ENCODE measurements at places on chromosomes 16 and 17.

GRCh38 chr17:63190821-63191370, 224.9 kb downstream of the TANC2 start:
- DNase-seq: no peak

DNA sequence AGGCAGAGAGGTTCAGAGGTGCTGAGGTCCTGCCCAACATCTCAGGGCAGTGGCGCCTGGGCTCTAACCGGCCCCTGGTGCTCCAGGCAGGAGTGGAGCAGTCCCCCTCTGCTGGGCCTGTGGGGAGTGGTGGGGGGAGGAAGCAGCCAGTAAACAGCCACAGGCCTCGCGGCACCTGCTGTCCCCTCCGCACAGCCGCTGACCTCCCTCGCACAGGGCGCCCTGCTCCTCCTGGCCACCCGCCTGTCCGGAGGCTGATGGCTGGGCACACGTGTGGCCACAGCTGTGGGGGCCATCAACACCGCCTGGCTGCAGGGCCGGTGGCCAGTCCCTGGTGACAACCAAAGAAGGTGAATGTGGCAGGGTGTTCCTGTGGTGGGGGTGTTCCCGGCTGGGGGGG, 36.8 kb upstream of the PABPN1L start:
- DNase-seq: no peak

DNA sequence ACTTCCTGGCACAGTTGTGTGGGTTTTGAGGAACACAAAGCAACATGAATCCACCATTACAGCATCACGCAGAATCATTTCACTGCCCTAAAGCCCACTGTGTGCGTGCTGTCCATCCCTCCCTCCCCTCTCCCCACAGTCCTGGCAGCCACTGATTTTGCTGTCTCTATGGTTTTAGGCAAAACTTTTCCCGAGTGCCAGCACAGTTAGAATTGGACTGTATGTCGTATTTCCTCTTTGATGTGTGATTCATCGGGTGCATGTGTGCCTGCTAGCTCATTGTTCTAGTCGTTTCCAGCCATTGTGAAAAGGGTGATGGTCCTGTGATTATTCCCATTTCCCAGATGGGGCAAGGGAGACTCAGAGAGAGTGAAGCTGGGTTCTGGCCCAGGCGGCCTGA, 12.7 kb downstream of the KLHL36 start:
- DNase-seq: no peak

DNA sequence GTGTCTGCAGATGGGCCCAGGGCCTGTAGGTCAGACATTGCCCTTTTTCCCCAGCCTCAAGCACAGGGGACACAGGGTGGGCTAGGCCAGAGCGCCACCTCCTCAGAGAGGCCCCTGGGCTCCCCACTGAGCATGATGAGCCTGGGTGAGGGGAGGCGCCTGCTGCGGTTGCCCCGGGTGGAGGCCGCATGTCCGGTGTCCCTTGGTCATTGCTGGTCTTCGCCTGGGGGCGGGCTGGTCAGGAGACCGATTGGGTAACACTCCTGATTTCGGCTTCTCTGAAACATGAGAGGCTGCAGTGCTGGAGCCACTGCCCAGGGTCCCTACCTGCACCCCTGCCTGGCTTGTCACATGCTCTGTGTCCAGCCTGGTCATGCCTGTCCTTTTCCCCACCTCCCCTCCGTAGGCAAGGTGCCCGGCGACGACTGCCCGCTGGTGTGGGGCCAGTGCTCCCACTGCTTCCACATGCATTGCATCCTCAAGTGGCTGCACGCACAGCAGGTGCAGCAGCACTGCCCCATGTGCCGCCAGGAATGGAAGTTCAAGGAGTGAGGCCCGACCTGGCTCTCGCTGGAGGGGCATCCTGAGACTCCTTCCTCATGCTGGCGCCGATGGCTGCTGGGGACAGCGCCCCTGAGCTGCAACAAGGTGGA, 2.4 kb upstream of the NPB start:
- no peak for DNase-seq

- DNase-seq: no peak
Observed at GRCh38 chr17:16971458-16972338, at the start of gene TNFRSF13B. Gene TNFRSF13B (minus strand): TSS chr17:16972118. CDS start chr17:16972075, 43 bp downstream.

GRCh38 chr17:42272162-42272907, 3.9 kb downstream of the STAT5B start:
- DNase-seq: no peak

DNA sequence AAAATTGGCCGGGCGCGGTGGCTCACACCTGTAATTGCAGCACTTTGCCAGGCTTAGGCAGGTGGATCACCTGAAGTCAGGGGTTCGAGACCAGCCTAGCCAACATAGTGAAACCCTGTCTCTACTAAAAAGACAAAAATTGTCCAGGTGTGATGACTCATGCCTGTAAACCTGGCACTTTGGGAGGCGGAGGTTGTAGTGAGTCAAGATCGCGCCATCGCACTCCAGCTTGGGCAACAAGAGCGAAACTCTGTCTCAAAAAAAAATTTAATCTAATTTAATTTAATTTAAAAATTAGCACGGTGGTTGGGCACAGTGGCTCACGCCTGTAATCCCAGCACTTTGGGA, 1.6 kb upstream of the HBQ1 start:
- no peak for DNase-seq

GRCh38 chr17:81019563-81020442, 15.1 kb upstream of the BAIAP2 start:
- no peak for DNase-seq

DNA sequence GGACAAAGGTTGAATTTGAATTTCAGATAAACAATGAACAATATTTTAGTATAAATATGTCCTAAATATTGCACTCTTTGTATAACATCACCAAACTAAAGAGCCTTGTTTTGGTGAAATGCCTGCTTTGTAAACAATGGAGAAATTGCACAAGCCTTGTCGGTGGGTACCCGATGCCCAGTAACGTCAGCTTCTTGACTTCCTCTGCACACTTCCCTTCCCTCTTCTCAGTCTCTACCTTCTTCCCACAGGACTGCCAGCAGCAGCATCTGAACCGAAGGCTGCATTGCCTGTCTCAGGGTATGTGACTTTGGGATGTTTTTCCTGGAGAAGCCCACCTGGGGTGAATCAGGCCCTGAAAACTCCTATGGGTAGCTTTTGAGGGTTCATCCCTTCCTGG, 113.9 kb downstream of the UTP18 start:
- no peak for DNase-seq

DNA sequence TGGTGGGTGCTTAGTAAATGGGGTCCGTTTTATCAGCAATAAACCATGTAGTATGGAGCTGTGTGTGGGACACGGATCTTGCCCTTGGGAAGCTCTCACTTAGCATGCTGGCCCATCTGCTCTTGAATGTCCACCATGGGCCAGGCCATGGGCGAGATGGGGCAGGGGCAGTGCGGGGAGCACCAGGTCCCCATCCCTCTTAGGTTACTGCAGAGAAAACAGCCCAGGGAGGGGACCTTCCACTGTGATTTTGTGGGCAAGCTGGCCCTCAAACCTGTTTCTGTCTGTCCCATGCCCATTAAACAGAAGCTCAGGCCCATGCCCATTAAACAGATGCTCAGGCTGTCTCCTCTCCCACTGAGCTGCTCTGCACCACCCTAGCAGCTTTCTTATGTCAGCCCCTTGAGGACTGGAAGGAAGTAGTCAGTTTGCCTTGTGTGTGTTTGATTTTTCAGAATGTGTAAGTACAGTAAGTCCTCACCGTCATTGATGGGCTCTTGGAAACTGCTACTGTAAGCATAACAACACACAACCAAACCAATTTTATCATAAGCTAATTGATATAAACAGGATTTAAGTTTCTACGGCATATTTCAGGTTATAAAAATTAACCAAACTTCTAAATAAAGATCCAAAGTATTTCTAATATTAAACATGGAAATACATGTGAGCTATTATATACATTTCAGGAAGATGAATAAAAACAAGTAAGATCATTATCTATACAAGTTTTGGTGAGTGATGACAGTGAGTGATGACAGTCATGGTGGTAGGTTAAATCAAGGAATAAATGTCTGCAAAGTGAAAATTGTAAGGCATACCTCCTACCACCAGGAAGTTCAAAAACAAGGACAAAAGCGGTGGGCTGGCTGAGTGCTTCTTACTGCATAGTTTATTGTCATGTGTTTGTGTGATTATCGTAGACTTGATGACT, 11.5 kb downstream of the MPRIP start:
- no peak for DNase-seq

- DNase-seq: peak; percentile 30
Observed at GRCh38 chr16:62041401-62041800, 5.2 kb upstream of the CDH8 start.

- no peak for DNase-seq
Observed at GRCh38 chr17:859824-860195, 77.7 kb downstream of the MRM3 start.

GRCh38 chr16:51818342-51818944, 667.4 kb upstream of the SALL1 start:
- DNase-seq: no peak

DNA sequence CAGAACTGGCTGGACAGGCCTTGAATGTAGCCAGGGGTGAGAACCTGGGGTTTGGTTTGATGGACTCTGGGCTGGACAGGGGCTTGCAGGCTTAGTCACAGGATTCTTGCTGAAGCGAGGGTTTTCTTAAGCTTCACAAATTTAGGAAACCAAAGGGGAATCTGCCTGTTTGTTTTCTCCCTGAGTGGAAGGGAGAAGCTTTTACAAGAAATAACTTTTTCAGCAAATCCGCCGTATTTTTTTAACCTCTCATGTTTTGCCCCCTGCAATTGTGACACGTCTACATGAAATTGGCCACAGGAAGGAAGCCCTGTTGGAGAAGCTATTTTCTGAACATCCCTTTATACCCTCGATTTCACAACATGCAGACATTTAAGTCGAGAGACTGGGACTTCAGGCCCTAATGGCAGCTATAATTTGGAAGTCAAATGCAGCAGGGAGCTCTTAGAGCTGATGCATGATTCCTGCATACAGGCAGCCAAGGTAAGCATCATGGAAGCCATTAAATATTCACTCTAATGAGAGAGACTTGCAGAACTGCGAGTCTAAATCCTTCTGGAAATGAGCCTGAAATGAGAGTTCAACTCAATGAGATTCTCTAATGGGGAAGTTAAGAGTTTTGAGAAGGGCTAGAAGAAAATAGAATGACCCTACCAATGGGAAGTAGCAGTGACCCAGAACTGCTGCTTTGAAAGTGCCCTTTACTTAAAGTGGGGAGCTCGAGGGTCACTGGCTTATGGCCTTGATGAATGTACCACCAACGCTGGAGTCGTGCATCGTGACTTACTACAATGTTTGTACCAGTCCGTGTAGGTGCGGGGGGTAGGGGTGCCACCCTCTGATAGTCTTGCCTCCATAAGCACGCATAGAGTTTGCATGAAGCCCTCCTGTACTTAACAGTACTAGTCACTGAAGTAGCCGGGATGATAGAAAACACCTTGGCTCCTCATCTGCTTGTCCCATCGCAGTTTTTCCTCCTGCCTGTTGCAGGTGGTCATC, 45.1 kb upstream of the IRF8 start:
- no peak for DNase-seq

- no peak for DNase-seq
Observed at GRCh38 chr16:86762095-86762494, 183.7 kb downstream of the FOXL1 start.

DNA sequence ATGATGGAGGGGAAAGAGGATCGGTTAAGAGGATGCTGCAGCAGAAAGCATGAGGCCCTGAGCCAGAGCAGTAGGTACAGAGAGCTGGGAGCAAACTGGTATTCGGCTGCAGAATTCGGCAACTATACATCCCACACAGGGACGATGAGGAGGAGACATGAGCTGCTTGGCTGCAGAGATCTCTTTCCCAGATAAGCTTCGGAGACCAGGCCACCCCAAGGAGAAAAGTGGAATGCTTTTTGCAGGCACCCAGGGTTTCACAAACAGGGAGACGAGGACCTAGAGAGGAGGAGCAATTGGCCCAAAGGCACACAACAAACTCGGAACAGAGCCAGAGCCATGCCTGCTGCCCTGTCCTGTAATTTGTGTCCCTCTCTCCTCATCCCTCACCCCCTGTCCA, 62.0 kb downstream of the TMEM132E start:
- DNase-seq: no peak

DNA sequence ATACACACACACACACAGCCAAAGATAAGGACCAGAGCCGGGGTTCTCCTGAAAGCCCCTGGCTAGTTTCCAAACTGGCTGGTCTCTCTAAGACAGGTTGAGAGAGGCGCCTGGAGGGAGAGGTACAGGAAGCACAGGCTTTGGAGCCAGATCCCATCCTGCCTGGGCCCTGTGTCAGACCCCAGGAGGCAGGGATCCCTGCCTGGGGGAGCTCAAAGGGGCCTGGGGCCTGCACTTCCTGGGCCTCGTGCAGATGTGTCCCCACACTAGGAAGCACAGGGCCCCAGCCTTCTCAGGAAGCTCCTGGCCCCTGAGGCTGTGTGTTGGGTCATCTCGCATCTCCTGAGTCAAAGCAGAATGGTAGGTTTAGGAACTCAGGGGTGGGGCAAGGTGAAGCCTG, 16.0 kb downstream of the SLC5A10 start:
- DNase-seq: no peak

GRCh38 chr17:61208301-61209105, 191.1 kb upstream of the TBX2 start:
- DNase-seq: no peak

GRCh38 chr16:19804538-19805323, 79.9 kb downstream of the GPRC5B start:
- no peak for DNase-seq

DNA sequence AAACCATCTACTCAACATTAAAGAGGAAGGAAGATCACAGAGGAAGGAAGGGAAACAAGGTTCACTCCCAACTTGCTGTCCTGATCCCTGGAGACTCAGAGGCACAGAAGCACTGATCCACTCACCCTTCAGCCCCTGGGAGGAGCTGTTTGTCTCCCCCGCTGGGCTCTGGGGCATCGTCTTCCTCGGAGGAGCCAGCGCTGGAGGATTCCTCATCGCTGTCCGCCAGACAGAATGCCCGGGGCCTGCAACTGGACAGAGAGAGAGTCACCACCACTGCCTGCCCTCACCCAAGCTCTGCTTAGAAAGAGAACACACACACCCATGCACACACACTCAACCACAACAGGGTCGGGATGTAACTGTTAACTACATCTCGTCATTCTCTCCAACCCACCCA, 24.8 kb upstream of the ERN1 start:
- DNase-seq: no peak

DNA sequence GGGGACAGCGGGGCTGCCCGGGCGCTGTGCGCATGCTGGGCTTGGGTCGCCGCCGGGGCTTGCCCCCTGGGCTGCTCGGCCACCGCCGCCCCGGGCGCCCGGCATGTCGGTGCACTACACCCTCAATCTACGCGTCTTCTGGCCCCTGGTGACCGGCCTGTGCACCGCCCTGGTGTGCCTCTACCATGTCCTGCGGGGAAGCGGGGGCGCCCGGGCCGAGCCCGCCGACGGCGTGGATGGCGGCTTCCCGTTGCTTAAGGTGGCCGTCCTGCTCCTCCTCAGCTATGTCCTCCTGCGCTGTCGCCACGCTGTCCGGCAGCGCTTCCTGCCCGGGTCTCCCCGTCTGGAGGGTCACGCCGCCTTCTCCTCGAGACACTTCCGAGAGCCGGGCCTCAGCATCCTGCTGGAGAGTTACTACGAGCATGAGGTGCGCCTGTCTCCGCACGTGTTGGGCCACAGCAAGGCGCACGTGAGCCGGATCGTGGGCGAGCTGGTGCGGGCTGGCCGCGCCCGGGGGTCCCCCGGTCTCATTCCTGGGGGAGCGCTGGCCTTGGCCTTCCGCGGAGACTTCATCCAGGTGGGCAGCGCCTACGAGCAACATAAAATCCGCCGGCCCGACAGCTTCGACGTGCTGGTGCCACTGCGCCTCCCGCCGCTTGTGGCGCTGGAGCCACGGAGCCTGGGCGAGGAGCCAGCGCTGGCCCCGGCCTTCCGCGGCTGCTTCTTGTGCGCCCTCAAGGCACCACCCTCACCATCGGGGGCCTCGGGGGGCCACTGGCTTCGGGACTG, 789 bp downstream of the ITPRIPL2 start:
- DNase-seq: no peak

Measured in occipital lobe (tissue), 3 donors.